ENCODE measurements at places on chromosomes 3 and 15.
A peak's percentile ranks its signal among the peaks of the same experiment; 100 is the strongest.

DNA sequence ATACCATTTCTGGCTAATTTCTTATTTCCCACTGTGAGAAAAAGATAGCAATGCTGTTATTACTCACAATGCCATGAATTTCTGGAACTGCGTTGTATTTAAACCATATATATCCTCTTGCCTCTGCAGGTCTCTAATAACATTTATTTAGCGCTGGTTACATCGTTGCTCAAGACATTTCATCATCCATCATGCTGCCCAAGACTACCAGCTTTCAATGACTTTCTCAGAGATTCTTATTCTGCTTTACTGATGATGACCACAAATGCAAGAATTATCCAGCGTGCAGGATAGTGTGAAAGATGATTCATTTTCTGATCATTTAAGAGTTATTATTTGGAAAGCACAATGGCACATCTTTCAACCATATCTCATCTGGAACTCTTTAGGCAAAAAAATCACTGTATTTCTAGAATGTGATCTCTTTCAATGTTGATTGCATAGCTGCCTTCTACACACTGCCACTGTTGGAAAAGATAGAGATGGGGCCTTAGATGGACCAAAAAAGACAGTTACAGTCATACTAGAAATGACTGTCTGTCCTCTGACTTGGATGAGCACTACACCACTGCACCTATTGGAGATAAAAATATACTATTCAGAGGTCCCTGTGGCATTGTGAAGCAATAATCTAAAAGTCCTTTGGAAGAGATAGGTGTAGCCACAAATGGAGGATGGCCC, 716.1 kb downstream of the NSUN3 start:
- DNase-seq = no peak

DNA sequence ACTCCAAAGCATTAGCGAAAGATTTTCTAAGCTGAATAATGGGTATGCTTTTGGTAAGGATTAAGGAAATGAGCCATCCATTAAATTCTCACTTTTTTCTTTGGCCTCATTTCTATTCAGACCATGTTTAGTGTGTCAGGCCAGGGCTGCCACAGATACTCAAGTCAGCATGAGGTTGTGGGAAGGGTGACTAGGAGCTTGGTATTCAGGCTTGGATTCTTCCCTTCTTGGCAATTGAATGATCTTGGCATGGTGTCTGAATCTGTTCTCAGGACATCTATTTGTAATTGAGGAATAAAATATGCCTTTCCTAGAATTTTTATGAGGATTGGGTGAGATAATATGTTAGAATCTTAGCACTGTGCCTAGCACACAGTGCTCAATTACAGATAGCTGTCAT, 11.2 kb downstream of the CCNB2 start:
- DNase-seq = no peak

- DNase-seq = no peak
These were observed 1.3 kb downstream of the ST3GAL6 start for GRCh38 chr3:98764472-98764884.

DNA sequence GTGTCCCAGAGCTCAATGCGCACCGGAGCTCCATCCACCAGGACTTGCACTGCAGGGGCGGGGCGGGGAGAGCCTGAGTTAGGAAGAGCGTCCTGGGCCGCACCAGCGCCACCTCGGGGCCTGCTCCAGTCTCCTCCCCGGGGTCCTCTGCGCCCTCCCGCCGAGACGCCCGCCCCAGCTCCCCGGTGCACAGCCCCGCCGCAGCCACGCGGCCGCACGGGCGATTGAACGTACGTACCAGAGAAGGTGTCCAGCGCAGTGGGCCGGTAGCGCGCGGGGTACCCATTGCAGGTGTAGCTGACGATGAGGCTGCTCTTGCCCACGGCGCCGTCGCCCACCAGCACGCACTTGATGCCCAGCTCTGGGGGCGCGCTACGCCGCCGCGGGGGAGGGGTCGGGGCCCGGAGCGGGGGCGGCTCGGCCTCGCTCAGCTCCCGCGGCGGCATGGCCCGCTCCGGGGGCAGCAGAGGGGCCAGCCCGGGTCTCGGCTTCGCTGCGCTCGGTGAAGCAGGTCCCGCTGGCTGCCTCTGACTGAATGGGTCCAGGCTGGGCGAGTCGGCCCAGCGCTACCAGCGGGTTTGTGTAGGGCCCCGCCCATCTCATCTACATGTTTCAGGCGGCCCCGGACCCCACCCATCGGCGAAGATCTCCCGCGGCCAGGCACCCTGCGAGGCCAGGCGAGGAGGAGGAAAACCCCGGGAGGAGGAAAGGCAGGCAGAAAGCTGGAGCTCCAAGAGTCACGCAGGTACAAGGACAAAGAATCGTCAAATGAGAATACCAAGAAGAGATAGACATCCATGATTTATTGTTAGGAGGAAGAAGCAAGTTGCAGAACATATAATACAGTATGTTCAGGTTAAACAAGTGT, at the start of gene RHOV:
TSS of gene RHOV (minus strand) at position 541 of the 868 bp plus-strand sequence. CDS start at position 446, 95 bp downstream.
- DNase-seq = no peak

- DNase-seq = no peak
These were observed 19.9 kb downstream of the C2CD4B start for GRCh38 chr15:62145015-62145735.

- no peak for DNase-seq
These were observed 28.4 kb upstream of the IFT57 start for GRCh38 chr3:108250626-108251025.

GRCh38 chr3:39126532-39127071, 19.1 kb downstream of the TTC21A start:
- no peak for DNase-seq

GRCh38 chr15:63288778-63289378, 11.5 kb downstream of the APH1B start:
- DNase-seq = peak; percentile 47

DNA sequence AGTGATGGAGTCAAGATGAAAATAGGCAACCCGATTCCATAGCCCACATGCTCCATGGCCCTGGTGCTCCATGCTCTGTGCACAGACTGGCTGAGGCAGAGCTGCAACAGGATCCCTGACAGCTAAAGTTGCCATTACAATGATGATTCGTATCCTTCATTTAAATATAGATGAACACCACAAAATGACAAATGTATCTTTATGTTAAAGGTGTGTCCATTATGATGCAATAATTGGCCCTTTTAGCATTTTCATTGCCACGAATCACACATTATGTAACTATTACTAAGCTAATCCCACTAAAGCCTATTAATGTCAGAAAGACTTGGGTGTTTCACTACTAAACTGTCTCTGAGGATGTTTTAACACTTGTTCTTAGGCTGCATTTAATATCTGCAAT, 270.2 kb upstream of the THBS1 start:
- DNase-seq = no peak

- DNase-seq = no peak
These were observed 850.3 kb upstream of the CADM2 start for GRCh38 chr3:84108442-84108971.

GRCh38 chr3:157445857-157446256, 9.2 kb downstream of the PTX3 start:
- DNase-seq = peak; percentile 72

DNA sequence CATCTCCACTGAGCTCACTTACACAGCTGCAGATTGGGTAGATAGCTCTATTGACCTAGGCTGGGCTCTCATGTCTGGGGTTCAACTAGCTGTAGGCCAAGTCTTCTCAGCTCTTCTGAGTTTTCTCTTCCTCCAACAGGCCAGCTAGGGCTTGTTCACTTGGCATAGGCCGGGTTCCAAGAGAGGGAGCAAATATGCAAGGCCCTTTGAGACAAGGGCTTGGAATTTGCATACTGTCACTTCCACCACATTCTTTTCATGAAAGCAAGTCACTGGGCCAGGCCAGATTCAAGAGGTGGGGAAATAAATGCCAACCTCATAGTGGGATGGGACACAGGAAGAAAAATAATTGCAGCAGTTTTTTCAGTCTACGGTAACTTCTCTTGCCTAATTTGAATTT, 25.2 kb downstream of the PIGB start:
- DNase-seq = no peak

- DNase-seq = no peak
These were observed 3.1 kb downstream of the C3orf20 start for GRCh38 chr3:14678015-14678503.

- DNase-seq = no peak
These were observed 21.0 kb downstream of the PDZRN3 start for GRCh38 chr3:73603762-73604171.

GRCh38 chr3:134087060-134087974, 57.6 kb upstream of the SLCO2A1 start:
- no peak for DNase-seq

DNA sequence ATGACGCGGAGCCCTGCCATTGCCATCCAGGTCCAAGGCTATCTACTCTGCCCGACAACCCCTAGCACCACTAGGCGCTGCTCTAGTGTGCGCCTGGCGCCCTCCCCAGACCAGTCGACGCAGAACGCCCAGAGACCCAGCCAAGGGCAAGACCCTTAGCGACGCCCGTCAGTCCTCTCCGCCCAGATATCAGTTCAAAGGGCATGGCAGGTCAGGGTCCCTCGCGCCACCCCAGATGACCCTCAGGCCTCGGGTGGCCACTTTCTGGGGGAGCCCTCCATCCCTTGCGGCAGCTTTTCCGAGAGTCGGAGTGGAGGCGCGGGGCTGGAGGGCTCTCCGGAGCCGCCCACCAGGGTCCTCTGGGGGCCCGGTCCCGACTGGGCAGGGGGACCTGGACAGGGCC, 371 bp upstream of the CLSTN2 start:
- no peak for DNase-seq

GRCh38 chr3:101533603-101533968, 20.6 kb upstream of the SENP7 start:
- DNase-seq = no peak

GRCh38 chr3:122794483-122794778, 438 bp upstream of the SLC49A4 start:
- DNase-seq = no peak
